Gastrocnemius medialis (tissue), 4 donors: ENCODE measurements at places on chromosomes 5 and 9. TPM values are rescaled to one million over a fixed set of nuclear protein-coding genes. Genes with fewer than 3 reads are reported as not detected.

DNA sequence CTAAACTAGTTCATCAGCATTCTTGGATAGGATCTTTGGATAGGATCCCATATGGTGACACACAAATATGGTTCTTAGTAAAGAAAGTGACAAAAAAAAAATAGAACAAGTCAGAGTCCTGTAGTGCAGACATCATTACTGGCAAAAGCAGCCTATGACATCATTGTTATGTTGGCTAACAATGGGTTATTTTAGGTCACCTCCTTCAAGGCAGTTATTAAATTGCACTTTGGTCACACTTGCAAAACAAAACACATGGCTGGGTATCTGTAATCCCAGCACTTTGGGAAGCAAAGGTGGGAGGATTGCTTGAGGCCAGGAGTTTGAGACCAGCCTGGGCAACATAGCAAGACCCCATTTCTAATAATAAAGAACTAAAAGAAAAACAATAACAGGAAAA is 185.9 kb downstream of the KIAA0825 start:
- H3K4me1 ChIP-seq, result no peaks in the 10 kb centered on the region
- no peaks in the 10 kb centered on the region for H3K27me3 ChIP-seq
- H3K4me3 ChIP-seq, result no peak overlapping the region
- peak overlapping the region; percentile 30 for H3K27ac ChIP-seq
- peak; percentile 13 for DNase-seq
- no peaks in the 10 kb centered on the region for H3K36me3 ChIP-seq

GRCh38 chr9:2022560-2022959 is 7.4 kb downstream of the SMARCA2 start:
- peaks cover 93% of the 10 kb centered on the region for H3K4me1 ChIP-seq
- H3K27ac ChIP-seq, result peak overlapping the region; percentile 13

DNA sequence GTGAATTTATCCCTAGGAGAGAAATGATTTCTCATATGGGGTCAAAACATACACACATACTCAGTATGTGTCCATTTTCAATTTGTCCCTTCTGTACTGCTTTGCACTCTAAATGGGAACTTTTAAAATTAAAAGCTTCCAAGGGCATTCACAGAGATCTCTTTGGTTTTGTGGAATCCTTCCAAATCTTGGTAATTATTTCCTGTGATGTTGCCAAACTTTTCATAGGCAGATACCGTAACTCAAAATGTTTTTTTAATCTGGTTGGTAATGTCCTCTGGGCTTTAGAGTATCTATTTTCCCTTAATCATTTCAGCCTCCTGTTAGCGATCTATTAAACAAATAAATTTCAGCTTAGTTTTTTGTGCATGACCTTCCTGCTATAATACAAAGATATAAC is 282.4 kb downstream of the ARHGEF28 start:
- no peak overlapping the region for H3K27ac ChIP-seq
- no peaks in the 10 kb centered on the region for H3K36me3 ChIP-seq
- no peaks in the 10 kb centered on the region for H3K27me3 ChIP-seq
- H3K4me3 ChIP-seq, result no peak overlapping the region

DNA sequence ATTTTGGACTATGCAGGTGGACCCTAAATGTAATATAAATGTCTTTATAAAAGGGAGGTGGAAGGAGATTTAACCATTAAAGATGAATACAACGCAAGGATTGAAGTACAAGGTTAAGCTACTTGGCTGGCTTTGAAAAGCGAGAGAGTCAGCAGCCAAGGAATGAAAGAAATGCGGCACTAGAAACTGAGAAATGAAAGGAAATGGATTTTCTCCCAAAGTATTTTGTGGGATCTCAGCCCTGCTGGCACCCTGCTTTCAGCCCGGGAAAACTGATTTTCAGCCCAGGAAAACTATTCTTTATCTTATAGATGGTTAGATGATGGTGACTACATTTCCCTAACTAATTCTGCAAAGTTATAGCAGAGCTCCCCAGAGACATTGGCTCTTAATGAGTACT is 1349.6 kb upstream of the C9orf72 start:
- no peaks in the 10 kb centered on the region for H3K4me1 ChIP-seq
- H3K27me3 ChIP-seq, result no peaks in the 10 kb centered on the region
- H3K36me3 ChIP-seq, result no peaks in the 10 kb centered on the region
- DNase-seq, result no peak
- H3K4me3 ChIP-seq, result no peak overlapping the region
- no peak overlapping the region for H3K27ac ChIP-seq

- no peak for DNase-seq
- no peak overlapping the region for H3K4me3 ChIP-seq
- H3K27ac ChIP-seq, result no peak overlapping the region
- no peaks in the 10 kb centered on the region for H3K36me3 ChIP-seq
Observed at GRCh38 chr9:88880199-88880598, 111.1 kb upstream of the S1PR3 start.

DNA sequence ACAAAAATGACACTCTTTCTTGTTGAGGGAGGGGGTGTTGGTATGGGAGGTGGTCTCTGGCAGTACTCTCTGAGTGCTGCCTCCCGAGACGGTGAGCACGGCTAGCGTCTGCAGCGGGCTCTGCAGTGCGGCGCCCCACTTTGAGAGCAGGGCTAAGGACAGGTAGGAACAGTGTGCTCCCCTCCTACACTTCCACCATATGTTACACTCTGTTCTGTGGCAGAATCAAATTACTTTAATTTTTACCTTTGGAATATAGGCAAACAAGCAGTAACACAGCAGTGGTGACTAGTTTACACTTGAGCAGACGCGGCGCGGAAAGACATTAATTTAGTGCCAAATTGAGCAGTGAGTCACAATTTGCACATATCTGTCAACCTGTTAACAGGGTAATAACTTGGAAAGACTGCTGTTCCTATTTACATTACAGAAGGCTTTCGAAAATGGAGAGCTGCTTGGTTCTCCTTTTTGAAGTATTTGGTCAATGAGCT is 136.3 kb downstream of the MED27 start:
- no peaks in the 10 kb centered on the region for H3K27me3 ChIP-seq
- no peaks in the 10 kb centered on the region for H3K4me1 ChIP-seq
- no peak for DNase-seq
- H3K4me3 ChIP-seq, result no peak overlapping the region

Gene TAF1L
- total RNA-seq, result not detected

DNA sequence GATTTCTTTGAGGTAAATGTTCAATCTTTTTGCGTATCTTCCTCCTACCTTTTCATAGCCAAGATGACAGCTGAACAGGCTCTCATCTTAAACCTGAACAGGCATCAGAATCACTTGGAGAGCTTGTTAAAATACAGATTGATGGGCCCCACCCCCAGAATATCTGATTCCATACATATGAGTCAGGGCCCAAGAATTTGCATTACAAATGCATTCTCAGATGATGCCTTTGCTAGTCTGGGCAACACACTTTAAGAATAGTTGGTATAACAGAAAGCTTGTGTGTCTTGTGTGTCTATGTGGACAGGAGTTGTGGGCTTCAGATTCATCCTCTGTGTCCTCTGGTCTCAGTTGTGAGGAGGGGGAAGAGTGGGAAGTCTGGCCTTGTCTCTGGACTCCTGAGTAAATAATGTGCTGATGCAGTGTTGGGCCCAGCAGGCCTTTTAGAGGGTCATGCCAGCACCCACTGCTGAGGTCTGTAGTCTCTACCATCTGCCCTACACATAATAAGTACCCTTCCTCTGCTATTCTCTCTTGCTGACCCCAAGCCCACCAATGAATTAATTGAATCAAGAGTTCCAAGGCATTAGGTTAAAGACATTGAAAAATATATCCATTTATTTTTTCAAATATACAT is 43.1 kb downstream of the PTCD2 start:
- H3K36me3 ChIP-seq, result no peaks in the 10 kb centered on the region
- no peaks in the 10 kb centered on the region for H3K27me3 ChIP-seq
- H3K4me3 ChIP-seq, result no peak overlapping the region

DNA sequence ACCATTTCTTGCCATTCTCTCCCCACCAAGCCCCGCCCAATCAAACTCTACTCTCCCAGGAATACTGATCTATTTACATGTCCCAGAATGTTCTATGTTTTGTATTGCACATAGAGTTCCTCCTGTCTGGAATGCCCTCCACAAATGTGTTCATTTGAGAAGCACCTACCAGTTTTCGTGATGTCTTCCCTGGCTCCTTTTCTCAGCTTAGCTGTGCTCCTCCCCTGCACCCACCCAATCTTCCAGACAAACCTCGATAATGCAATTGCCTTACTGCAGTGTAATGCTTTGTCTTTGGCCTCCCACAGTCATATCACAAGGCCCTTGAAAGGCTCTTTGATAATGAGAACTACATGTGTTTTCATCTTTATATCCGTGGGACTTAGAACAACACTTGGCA is 214.5 kb upstream of the ANKRD55 start:
- no peak overlapping the region for H3K4me3 ChIP-seq
- DNase-seq, result no peak

Gene MAMDC2
- 4.9 TPM for total RNA-seq

GRCh38 chr5:62077823-62078550 is 228.0 kb upstream of the KIF2A start:
- no peaks in the 10 kb centered on the region for H3K36me3 ChIP-seq
- no peak overlapping the region for H3K4me3 ChIP-seq
- H3K4me1 ChIP-seq, result no peaks in the 10 kb centered on the region
- H3K27me3 ChIP-seq, result no peaks in the 10 kb centered on the region

GRCh38 chr9:117454711-117455110 is 39.9 kb upstream of the ASTN2 start:
- H3K27ac ChIP-seq, result no peak overlapping the region
- no peaks in the 10 kb centered on the region for H3K4me1 ChIP-seq
- no peaks in the 10 kb centered on the region for H3K36me3 ChIP-seq
- DNase-seq, result no peak

DNA sequence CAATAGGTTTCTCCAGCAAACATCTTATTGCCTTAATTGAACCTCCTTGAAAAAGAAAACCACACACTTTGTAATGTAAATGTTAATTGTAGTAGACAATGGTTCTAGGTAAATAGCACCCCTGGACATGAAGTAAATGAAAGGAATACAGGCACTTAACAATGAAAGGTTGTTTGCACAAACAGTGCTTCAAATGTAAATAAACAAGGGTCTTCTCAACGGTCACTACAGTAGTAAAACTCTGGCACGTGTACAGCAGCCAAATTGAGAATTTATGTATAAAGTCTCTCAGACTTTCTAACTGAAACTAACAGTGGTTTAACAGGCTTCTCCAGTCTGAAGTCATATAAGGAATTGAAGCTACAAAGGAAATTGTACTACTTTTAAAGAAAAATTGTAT is 218.3 kb downstream of the MEF2C start:
- H3K27ac ChIP-seq, result no peak overlapping the region
- H3K36me3 ChIP-seq, result no peaks in the 10 kb centered on the region
- no peak for DNase-seq
- H3K4me3 ChIP-seq, result no peak overlapping the region
- peaks cover 14% of the 10 kb centered on the region for H3K4me1 ChIP-seq

- no peak overlapping the region for H3K27ac ChIP-seq
- no peaks in the 10 kb centered on the region for H3K36me3 ChIP-seq
- no peak for DNase-seq
Observed at GRCh38 chr5:129630101-129630500, 117.8 kb upstream of the MINAR2 start.

DNA sequence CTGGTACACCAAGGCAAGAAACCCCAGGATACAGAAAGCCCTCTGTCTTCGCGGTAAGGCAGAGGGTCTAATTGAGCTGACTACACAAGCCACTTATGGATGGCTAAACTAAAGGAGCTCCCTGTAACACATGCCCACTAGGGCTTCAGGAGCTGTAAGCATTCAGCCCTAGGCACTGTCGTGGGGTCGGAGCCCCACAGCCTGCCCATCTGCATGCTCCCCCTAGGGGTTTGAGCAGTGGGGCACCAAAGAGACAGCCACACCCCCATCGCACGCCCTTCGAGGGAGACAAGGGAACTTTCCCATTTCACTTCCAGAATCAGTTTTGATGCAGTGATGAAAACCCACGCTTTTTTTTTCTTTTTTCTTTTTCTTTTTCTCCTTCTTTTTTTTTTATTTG is 11.0 kb upstream of the MTMR12 start:
- H3K36me3 ChIP-seq, result no peaks in the 10 kb centered on the region
- no peak overlapping the region for H3K27ac ChIP-seq
- no peak for DNase-seq
- H3K4me3 ChIP-seq, result no peak overlapping the region

Gene SLC4A9
- total RNA-seq, result not detected

- no peaks in the 10 kb centered on the region for H3K27me3 ChIP-seq
- H3K4me1 ChIP-seq, result no peaks in the 10 kb centered on the region
- H3K4me3 ChIP-seq, result no peak overlapping the region
Observed at GRCh38 chr9:133323211-133323610, 12.8 kb downstream of the SURF6 start.

DNA sequence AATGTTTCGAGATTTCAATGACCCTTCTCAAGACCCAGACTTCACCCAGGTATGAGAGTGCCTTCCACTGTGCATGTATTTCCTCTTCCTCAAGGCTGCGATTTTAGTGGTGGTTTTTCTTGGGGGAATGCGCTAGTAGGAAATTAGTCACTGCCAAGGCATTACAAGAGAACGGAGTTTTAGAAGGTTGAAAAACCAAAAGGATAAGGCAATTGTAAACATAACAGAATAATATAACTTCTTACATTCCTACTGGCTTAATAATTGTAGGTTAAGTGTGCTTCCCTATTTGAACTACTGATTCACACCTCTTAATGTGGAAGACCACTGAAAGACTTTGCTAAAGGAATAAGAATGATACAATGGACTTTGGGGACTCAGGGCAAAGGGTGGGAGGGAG is 38.9 kb downstream of the ACO1 start:
- no peaks in the 10 kb centered on the region for H3K4me1 ChIP-seq
- H3K27ac ChIP-seq, result no peak overlapping the region
- H3K4me3 ChIP-seq, result no peak overlapping the region
- H3K36me3 ChIP-seq, result peaks cover 86% of the 10 kb centered on the region

GRCh38 chr5:63170486-63170885 is 591.9 kb downstream of the LRRC70 start:
- no peaks in the 10 kb centered on the region for H3K4me1 ChIP-seq
- no peaks in the 10 kb centered on the region for H3K36me3 ChIP-seq
- no peaks in the 10 kb centered on the region for H3K27me3 ChIP-seq

Gene MAMDC4
- total RNA-seq, result 0.95 TPM

Gene RALGPS1
- 10.3 TPM for total RNA-seq

DNA sequence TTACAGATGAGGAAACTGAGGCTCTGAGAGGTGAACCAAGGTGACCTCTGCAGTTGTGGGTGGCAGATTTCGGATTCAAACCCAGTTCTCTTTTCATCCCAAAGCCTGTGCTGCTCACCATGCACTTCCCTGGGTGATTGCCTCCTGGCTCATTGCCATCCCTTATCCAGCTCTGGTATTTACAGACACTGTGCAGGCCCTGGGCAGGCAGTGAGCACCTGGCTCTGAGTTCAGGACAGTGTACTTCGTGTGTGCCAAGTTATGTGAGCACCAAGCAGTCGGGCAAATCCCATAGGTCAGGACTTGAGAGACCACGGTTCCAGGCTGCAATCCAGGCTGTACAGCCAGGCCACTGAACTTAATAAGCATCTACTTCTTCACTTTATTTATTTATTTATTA is 1.4 kb downstream of the LRSAM1 start:
- H3K27me3 ChIP-seq, result no peaks in the 10 kb centered on the region
- H3K4me1 ChIP-seq, result peaks cover 48% of the 10 kb centered on the region
- peaks cover 46% of the 10 kb centered on the region for H3K36me3 ChIP-seq
- DNase-seq, result peak; percentile 46
- peak overlapping the region; percentile 97 for H3K27ac ChIP-seq

- H3K4me3 ChIP-seq, result no peak overlapping the region
- H3K27me3 ChIP-seq, result no peaks in the 10 kb centered on the region
- H3K36me3 ChIP-seq, result no peaks in the 10 kb centered on the region
- H3K4me1 ChIP-seq, result no peaks in the 10 kb centered on the region
- no peak overlapping the region for H3K27ac ChIP-seq
Observed at GRCh38 chr5:119427060-119427459, 25.2 kb upstream of the HSD17B4 start.

Gene PCDHB16
- 0.87 TPM for total RNA-seq

GRCh38 chr5:90558344-90559192 is at the start of gene ADGRV1:
ADGRV1 (plus strand) TSS chr5:90558797; CDS start chr5:90558896, 99 bp downstream.
- H3K27me3 ChIP-seq, result peaks cover 42% of the 10 kb centered on the region
- peaks cover 7% of the 10 kb centered on the region for H3K4me1 ChIP-seq
- no peak within 1 kb of the TSS for H3K27ac ChIP-seq
- peak; percentile 11 for DNase-seq
- H3K4me3 ChIP-seq, result peak within 1 kb of the TSS; percentile 46

Gene RAPGEF1
- 296 TPM for total RNA-seq

Gene RBM18
- total RNA-seq, result 26.6 TPM
